ENCODE measurements at places on chromosomes 5 and 9. TPM values are rescaled to one million over a fixed set of nuclear protein-coding genes. Genes with fewer than 3 reads are reported as not detected.

Gene EQTN
- total RNA-seq = not detected

Gene SLCO6A1
- not detected for total RNA-seq

DNA sequence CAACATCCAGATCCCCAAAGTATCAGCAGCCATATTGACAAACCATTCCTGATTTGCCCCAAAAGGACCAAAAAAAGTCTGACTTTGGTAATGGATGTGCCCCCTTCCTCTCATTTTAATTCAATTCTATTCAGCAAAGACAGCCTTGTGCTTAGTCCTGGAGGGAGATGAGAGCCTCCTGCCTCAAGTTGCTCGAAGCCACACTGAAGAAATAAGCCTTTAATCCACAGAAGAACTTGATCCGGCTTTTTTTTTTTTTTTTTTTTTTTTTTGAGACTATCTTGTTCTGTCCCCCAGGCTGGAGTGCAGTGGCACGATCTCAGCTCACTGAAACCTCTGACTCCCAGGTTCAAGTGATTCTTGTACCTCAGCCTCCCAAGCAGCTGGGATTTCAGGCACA, 8.4 kb upstream of the PAX5 start:
- no peak overlapping the region for H3K27ac ChIP-seq
- no peaks in the 10 kb centered on the region for H3K27me3 ChIP-seq

GRCh38 chr9:80875947-80876346, 813.4 kb downstream of the TLE1 start:
- no peaks in the 10 kb centered on the region for H3K27me3 ChIP-seq
- DNase-seq = no peak
- H3K27ac ChIP-seq = no peak overlapping the region
- H3K4me1 ChIP-seq = no peaks in the 10 kb centered on the region

DNA sequence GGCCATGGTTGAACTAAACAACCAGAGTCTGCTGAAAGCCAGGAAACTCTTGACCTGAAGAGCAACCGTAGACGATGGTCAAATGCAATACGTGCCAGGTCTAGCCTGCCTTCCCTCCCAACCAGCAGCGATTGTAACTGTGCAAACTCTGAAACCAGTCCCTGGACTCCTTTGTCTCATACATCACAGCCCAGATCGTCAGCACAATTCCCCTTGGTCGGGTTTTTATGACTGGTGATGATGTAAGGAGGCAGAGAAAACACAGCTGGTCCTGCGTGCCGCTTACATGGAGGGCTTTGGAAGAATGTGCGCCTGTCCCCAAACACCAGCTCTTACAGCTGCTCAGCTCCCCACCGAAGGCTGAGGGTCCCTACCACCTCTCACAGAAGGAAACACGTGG, 24.6 kb downstream of the SMIM23 start:
- no peak for DNase-seq
- H3K4me1 ChIP-seq = no peaks in the 10 kb centered on the region
- H3K27me3 ChIP-seq = peaks cover 23% of the 10 kb centered on the region
- H3K4me3 ChIP-seq = no peak overlapping the region
- no peaks in the 10 kb centered on the region for H3K36me3 ChIP-seq

- no peaks in the 10 kb centered on the region for H3K4me1 ChIP-seq
- no peak overlapping the region for H3K27ac ChIP-seq
- H3K27me3 ChIP-seq = no peaks in the 10 kb centered on the region
- H3K36me3 ChIP-seq = peaks cover 40% of the 10 kb centered on the region
These were observed 18.9 kb downstream of the BNIP1 start for GRCh38 chr5:173163219-173163618.

Data from B cell (primary cell).